ENCODE measurements at places on chromosomes 4 and X.

GRCh38 chr4:133379681-133380438 lies 230.8 kb downstream of the PCDH10 start:
- no peak for DNase-seq

DNA sequence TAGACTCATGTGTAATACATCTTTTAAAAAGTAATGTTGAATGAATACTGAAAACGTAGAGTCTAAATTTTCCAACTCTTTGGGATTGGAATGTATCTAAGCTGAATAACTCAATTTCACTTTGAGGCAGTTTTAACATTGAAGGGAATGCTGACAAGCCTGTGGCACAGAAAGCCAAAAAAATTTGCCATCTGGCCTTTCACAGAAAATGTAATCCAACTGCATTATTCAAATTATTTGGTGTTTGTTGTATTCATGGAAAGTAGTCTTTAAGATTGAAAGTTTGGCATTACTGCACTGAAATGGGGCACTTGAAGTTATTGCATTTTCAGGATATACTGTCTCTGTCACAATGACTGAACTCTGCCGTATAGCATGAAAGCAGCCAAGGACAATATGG lies 186.9 kb downstream of the FRMPD4 start:
- no peak for DNase-seq

DNA sequence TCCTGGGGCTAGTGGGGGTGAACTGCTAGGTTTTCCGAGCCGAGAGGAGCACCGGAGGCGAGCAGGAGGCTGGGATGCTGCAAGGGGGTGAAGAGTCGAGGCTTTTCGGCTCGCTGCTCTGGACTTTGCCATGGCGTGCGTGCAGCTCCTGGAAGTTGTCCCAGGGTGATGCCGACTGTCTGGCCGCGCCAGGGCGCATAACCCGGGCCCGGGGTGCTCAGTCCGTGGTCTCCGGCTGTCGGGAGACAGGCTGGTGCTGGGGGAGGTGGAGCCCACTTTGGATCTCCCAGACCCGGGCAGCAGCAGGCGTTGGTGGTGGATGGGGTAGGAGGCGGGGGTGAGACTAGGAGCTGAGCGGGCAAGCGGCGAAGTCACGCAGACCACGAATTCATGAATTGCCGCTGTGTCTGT lies 793 bp downstream of the GRIA3 start:
- peak; percentile 10 for DNase-seq

- DNase-seq, result no peak
Observed at GRCh38 chr4:174357321-174357720, 73.6 kb downstream of the CEP44 start.

- peak; percentile 90 for DNase-seq
Observed at GRCh38 chr4:84379917-84380641, 119.0 kb downstream of the NKX6-1 start.

- no peak for DNase-seq
Observed at GRCh38 chr4:131370846-131371245, 1778.2 kb upstream of the PCDH10 start.

GRCh38 chr4:145639186-145639698 lies 20.1 kb downstream of the MMAA start:
- DNase-seq, result no peak

GRCh38 chr4:27702730-27703431 lies 842.2 kb downstream of the STIM2 start:
- DNase-seq, result peak; percentile 15

DNA sequence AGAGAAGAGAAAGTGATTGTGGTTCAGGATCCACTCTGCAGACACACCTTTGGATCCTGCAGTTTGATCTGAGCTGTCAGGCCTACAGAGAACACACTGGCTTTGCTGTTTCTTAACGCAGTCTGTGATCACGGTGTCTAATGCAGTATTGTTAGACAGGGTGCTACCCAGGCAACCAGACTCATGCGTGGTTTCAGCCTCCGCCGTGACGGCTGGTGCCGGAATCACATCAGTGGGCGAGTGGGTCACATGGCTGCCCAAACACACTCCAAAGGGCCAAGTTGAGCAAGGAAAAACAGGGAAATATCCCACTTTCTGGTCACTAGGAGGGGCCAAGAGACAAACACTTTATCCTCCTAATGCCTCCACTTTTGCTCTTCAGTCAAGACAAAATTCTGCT lies 27.5 kb downstream of the CCDC149 start:
- peak; percentile 10 for DNase-seq

DNA sequence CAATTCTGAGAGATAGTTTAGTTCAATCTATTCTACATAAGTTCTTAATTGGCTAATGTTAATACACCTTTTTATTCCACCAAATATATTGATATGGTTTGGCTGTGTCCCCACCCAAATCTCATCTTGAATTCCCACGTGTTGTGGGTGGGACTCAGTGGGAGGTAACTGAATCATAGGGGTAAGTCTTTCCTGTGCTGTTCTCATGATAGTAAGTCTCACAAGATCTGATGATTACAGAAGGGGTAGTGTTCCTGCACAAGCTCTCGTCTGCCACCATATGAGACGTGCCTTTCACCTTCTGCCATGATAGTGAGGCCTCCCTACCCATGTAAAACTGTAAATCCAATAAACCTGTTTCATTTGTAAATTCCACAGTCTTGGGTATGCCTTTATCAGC lies 11.3 kb downstream of the PPA2 start:
- no peak for DNase-seq

DNA sequence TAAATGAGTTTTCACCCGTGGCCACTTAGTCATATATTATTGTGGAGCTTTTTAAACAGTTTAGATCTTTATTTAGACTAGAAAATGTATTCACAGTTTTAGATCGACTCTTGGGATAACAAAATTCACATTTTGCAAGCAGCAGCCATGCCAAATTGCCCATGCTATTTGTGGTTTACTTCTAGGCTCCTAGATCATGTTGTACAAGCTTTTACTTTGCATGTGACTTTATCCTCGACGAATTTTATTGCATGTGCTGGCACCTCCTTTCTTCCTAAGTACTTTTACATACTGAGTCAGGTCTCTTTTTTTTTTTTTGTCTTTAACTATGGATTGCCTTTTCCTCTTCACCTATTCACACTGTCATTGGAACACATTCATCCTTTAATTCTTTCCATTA lies 23.2 kb downstream of the BBS12 start:
- no peak for DNase-seq

DNA sequence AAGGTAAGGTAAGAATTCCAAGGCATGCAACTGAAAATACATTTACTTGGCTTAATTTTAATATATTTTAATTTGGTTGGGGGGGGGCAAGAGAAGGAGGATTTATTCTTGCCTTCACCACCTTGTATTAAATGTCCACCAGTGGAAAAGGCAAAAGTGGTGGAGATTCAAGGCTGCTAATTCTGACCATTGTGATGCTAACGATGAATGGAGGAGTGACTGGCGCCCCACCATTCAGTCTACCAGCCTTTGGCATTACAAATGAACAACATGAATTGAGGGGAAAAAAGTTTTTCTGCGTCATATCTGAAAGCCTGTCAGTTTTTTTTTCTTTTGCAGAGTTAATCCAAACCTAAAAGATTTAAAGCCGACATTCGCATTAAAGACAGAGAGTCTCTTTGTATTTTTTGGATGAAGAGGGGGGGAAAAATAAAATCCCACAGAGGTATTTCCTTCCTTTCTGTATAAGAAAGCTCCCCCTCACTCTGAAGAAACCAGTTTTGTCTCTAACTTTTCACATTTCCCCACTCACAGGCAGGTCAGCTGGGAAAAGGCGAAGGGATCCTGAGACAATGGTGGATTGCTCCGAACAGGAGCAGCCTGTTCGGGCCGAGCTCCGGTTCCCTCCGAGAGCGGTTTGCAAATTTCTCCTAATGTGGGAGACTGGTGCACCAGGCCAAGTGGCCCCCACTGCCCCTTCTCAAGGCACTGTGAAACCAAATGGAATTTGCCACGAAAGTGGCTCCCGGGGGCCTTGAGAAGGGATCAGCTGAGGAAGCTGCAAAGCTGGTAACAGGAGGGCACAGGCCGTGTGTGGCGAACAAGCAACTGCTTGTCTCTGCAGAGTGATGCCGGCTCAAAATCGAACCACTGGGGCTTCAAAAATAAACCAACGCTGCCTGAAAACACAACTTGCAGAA lies 28.1 kb downstream of the SHISA3 start:
- DNase-seq, result no peak

GRCh38 chr4:12881945-12882584 lies 602.1 kb downstream of the RAB28 start:
- no peak for DNase-seq

DNA sequence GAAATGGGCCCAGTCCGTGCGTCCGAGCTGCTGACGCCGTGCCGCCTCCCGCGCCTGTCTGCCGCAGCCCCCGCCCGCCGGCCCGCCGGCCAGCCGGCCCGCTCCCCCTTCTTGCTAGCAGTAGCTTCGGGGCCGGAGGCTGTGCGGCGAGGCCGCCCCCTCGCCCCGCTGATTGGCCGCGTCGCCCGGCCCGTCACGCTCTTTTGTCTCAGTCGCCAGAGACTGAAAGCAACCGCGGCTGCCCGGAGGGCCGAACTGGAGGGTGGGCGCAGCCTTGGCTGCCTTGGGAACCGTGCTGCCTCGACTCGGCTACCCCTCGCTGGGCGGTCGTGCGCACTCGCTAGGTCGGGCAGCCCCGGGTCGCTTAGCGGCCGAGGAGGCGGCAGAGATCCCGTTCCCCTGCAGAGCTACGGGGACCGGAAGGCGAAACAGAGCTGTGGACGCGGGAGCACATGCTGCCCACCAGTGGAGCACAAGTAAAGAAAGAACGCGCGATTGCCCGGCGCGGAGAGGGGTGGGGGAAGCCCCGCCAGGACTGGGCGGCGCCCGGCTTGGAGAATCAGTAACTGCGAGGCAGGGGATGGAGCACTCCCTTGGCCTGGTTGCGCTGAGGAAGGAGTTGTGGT lies at the start of gene ZCCHC18:
Gene ZCCHC18, plus strand, starts transcription at position 198 of the 626 bp plus-strand sequence. CDS start 1,589 bp downstream, outside the sequence.
- DNase-seq, result peak; percentile 20

DNA sequence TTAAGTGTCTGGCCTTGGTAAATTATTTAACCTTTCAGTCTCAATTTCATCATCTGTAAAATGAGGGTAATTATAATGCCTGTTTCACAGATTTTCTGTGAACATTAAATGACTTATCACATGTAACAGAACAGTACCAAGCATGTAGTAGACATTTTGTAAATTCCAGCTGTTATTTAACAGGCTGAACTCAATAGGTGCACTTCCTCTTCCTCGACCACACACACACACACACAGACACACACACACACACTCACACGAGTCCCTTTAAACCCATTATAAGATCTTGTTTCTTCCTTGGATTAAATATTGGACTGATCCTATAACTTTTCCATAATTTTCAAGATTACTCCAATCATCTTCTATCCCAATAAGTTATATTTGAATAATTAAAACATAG lies 53.4 kb upstream of the COL25A1 start:
- no peak for DNase-seq

- DNase-seq, result peak; percentile 95
Observed at GRCh38 chr4:121711263-121712000, 14.7 kb upstream of the ANXA5 start.

DNA sequence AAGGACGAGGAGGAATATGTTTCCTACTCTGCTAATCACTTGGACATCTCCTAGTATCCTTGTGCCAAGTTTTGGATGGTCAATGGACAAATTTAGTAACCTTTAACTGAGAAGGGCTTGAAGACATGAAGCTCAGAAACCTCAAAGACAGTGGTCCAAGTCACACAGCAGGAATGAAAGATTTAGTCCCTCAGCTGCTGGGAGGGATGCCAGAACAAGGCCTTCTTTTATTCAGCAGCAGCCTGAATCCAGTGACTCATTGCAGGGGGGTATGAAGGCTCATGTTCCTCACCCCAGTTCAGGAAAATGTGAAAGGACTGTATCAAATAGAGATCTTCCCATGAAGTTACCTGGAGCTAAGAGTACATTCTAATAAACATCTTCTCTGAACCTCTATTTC lies 214.9 kb upstream of the UGT8 start:
- peak; percentile 91 for DNase-seq

GRCh38 chrX:57596109-57596508 lies 4.3 kb downstream of the ZXDB start:
- no peak for DNase-seq

GRCh38 chr4:61714387-61714911 lies 514.3 kb downstream of the ADGRL3 start:
- DNase-seq, result no peak

DNA sequence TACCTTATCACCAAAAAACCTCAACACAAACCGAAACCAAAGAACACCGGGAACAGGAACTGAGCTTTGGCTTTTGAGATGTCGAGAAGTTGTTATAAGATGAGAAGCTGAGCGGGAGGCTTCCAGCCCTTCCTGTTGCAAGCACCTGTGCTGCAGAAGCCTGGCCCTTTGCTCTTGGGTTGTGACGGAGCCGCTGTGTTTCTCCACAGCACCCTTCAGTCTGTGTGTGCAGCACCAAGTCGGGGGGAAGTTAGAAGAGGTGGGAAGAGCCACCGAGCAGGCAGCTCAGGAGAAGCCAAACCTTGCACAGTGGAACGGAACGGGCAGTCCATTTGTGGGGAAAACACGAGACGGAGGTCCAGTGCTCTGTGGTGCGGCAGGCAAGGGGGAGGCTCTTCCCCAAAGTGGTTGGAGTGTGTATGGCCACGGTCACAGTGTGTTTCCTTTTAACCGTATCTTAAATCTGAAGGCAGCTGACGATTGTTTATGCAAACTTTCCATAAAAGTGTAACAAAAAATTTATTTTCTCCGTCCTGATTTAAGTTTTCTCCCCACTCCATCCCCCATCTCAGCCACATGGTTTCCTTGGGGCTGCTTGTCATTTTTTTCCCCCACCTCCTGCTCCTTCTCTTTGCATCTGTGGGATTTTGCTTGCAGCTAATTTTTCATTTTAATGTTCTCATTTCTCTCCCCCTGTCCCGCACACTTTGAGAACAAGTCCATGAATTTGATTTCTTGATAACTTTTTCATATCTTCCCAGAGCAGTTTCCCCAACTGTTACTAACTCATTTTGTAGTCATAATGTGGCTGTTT lies 123.7 kb downstream of the STOX2 start:
- DNase-seq, result no peak

Measured in fibroblast of mammary gland (primary cell).